ENCODE measurements at places on chromosomes 7 and 10. TPM values are rescaled to one million over a fixed set of nuclear protein-coding genes. Genes with fewer than 3 reads are reported as not detected.

DNA sequence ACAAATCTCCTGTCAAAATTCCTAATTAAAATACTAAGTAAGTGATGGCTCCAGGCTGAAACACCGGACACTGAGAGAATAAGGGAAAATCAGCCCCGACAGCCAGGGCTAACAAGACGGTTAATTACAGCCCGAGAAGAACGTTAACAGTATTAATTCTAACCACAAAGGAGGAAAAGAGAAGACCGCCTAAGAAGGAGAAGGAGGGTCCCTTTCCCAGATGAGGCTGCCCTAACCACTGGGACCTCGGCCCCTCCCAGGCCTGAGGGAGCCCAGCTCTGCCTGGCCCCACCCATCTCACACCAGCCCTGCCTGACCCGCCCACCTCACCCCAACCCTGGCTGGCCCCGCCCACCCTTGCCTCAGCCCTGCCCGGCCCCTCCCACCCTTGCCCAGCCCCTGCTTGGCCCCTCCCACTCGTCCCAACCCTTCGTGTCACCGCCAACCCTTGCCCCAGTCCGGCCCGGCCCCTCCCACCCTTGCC, 51.3 kb downstream of the PWWP2B start:
- no peak for DNase-seq

GRCh38 chr10:14003517-14004184, 327.1 kb downstream of the FRMD4A start:
- DNase-seq, result no peak

AGR3 gene
- total RNA-seq, result not detected

GRCh38 chr10:126618466-126618865, 52.0 kb downstream of the C10orf90 start:
- DNase-seq, result no peak

AKR1C4 gene
- not detected for total RNA-seq

- no peak for DNase-seq
Observed at GRCh38 chr10:35821339-35821911, 179.3 kb upstream of the FZD8 start.

All from H1 (cell line).